ENCODE measurements at places on chromosomes 4 and X.

GRCh38 chr4:168221301-168221700 is 97.3 kb downstream of the DDX60 start:
- DNase-seq = peak; percentile 10

DNA sequence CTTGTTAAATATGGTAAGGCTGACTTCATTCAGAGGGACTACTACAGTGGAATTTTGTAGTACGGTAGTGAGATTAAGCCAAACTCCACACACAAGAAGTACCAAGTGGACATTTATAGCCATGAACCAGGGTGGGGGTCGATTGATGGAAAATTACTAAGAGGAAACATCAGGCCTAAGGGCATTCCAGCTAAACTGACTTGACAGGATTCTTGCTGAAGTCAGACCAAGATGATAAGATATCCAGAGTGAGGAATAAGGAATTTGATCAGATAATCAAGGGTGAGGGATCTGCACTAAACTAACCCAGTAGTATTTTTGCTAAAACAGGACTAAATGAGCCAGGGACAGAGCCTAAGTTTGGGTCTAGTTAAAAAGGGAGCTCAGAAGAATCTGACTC is 597.5 kb downstream of the RPA4 start:
- DNase-seq = no peak

GRCh38 chrX:23802431-23802830 is 19.5 kb downstream of the SAT1 start:
- no peak for DNase-seq

- DNase-seq = no peak
Measured at GRCh38 chr4:147589586-147589985, 27.6 kb upstream of the TMEM184C start.

DNA sequence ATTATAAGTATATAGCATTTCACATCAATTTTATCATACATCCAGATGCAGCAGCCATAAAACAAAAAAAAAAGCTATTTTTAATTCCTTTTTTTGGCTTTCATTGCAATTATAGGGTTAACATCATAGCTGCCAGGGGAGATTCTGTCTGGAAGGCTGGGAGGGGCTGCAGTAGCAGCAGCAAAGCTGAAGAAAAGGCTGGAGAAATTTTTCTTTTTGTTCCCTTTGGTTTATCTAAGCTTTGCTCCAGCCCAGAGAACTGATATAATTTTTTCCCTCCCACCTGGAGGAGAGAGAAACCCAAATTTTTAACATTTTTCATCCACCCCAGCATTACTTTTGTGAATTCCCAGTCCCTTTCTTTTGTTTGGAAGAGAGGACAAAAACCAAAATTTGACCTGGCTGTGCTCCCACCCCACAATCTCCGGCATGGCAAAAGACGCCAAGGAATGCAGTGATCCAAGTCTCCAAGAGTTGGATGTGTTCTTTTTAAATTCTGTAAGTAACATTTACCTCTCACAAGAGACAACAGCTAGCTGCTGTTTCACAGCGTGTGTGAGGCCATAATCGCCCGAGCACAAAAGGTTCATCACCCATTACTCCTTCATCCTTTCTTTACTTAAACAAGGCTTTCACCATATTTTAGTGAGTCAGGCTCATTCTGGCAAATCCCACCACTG is 25.1 kb upstream of the FAM156A start:
- no peak for DNase-seq

DNA sequence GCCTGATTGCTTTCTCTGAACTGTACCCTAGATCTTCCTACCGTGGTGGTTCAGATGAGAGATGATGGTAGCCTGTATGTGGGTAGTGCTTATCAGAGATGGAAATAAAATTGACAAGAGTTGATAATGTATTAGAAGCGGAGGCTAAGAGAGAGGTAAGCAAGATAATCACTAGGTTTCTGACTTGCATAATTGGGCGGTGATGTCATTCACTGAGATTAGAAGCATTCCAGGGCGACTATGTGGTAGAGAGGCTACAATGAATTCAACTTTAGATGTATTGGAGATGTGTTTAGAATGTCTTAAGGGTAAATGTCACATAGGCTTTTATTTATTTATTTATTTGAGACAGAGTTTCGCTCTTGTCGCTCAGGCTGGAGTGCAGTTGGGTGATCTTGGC is 415 bp upstream of the TENM3 start:
- DNase-seq = no peak

DNA sequence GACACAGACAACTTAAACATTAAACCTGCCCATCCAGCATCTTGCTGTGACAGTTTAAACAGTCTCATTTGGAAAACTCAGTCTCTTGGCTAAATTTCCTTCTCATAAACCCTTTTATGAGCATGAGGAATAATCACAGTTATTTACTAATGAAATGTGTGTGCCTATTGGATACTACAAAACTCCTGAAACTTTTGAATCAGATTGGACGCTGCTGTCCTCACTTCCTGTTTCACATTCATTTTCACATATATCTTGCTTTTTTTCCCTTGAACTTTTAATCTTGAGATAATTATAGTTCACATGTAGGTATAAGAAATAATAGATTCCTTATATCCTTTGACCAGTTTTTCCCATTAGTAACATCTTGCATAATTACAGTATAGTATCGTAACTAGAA is 111.7 kb downstream of the CDKL5 start:
- DNase-seq = no peak

DNA sequence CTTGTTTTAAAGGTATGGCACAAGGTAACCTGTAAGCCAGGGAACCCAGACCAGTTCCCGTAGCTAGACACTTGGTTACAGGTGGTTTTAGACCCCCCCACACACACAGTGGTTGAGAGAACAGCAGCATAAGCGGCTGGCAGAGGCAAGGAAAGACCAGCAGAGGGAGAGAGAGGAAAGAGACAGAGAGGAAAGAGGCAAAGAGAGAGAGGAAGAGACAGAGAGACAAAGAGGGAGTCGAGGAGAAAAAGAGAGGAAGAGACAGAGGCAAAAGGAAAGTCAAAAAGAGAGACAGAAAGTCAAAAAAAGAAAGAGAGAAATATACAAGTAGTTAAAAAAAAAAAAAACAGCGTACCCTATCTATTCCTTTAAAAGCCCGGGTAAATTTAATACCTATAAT is 19.5 kb upstream of the PCSK1N start:
- DNase-seq = no peak

DNA sequence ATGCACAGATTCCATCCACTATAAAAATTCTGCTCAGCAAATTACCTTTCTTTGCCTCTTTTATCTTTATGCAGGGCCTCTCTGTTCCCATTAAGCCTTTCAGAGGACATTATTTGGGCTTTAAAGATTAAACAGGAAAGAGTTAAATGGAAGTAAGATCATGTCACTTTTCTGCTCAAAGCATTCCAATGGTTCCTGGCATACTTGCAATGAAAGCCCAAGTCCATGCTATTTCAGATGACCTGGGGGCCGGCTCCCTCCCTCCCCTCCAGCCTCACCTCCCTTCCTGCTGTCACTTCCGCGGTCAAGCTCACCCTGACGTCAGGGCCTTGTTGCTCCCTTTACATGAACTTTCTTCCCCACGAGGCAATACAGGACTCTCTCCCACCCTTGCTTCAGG is 125.5 kb downstream of the C4orf51 start:
- DNase-seq = no peak

DNA sequence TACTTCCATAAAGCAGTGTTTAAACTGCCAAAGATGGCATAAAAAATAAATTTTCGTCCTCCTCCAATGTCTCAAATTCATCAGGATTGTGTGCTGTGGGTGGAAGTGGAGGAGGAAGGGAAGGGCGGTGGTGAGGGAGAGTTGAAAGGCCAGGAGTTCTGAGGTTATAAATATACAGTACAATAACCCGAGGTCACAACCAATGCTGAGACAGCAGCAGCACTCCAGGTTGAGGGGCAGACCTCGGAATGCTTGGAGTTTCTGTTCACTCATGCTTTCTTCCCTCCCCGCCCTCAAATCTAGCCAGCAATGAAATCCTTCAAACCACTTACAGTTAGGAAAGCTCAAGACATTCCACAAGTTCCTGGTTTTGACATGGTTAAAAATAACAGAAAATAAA is 134.0 kb upstream of the SMAD1 start:
- DNase-seq = no peak

GRCh38 chrX:20433388-20433775 is 166.7 kb upstream of the RPS6KA3 start:
- DNase-seq = no peak

- no peak for DNase-seq
Measured at GRCh38 chr4:138677212-138677611, 338.4 kb upstream of the NOCT start.

- peak; percentile 1 for DNase-seq
Measured at GRCh38 chr4:40238700-40239548, 42.1 kb downstream of the RHOH start.

GRCh38 chr4:20333141-20333715 is 81.5 kb downstream of the SLIT2 start:
- no peak for DNase-seq

GRCh38 chr4:76492055-76492454 is 57.0 kb downstream of the SHROOM3 start:
- DNase-seq = no peak

DNA sequence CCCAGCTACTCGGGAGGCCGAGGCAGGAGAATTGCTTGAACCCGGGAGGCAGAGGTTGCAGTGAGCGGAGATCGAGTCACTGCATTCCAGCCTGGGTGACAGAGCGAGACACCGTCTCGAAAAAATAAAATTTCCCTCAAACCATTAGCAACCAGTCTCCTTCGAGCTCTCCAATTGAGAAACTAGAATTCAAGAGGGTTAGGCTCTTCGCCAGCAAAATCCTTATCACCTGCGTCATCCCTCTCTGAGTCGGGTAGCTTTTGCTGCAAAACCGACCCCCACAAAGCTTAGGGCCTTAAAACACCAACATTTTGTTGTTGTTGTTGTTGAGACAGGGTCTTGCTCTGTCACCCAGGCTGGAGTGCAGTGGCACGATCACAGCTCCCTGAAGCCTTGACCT is 75.1 kb upstream of the DDX3X start:
- DNase-seq = no peak

DNA sequence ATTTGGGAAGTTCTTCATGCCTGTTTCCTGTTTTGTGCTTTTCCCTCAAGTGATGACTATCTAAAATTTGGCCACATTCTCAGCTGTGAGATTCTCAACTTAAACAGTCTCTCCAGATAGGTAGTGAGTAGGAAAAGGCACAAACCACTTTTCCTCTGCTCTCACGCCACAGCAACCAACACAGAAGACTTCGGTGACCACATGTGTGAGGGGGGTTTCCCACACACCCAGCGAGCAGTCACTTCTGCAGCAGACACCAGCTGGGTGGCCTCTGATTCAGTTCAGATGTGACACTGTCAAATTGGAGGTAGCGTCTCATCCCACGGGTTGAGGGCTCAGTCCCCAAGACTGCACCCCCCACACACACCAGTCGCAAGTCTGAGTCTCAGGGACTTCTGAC is 25.1 kb upstream of the CLDN34 start:
- DNase-seq = no peak

DNA sequence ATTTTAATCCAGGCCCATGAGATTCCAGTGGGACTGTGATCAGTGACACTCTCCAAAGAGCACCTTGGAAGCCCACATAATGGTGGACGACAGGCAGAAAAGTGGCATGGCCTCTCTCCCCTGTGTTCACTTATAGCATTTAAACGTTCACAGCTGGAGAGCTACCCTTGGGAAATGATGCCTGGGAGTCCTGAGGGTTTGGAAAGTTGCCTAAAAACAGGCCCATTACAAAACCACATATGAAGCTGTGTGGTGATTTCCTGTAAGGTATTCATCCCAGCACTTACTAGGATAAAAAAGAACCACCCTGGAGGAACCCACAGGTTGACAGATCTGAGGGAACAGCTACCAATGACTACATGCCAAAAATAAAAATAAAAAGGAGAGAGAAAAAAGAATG is 193.2 kb downstream of the RASL11B start:
- no peak for DNase-seq

- DNase-seq = no peak
Measured at GRCh38 chr4:147790412-147790811, 58.5 kb downstream of the ARHGAP10 start.

- no peak for DNase-seq
Measured at GRCh38 chr4:74397748-74398426, 32.9 kb downstream of the EREG start.

DNA sequence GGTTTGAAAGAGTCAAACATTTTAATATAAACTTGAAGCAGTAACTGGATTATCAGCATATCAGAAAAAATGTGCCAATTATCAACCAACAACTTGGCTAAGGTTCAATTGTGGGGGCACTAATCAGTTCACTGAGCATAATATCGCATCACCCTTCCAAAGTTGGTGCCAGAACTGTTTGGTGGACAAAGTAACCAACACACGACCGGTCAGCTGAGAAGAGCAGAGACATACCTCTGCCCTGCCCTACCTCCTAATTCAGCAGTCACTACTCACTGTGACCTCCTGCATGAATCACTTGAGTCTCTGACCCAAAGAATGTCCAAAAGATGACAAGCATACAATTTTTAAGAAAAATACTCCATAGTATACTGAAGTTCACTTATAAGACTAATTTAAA is 53.2 kb downstream of the TSPAN5 start:
- no peak for DNase-seq

DNA sequence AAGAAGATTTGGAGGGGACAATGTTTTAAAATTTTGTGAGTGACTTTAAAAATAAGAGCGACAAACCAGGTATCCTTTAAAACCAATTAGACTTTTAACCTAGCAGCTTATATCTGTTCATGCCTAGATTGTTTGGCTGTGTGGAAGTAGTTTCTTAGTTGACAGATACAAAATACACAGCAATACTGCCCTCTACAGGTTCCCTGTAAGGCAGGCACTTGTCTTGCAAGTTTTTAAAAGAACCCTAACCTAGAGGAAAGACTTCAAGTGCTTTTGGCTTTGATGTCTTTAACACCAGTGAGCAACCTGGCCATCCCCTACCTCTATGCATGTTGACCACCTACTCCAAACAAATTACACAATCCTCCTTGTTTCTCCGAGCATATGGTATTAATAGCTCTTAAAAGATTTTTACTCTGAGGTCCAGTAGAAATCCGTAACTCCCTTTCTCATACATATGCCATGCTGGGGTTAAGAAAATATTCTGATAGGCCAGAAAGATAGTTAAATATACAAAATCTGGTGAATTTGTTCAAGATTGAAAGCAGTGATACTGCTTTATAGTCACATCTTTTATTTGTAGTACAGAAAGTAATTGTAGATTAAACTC is 273.0 kb downstream of the ARHGAP24 start:
- peak; percentile 87 for DNase-seq

DNA sequence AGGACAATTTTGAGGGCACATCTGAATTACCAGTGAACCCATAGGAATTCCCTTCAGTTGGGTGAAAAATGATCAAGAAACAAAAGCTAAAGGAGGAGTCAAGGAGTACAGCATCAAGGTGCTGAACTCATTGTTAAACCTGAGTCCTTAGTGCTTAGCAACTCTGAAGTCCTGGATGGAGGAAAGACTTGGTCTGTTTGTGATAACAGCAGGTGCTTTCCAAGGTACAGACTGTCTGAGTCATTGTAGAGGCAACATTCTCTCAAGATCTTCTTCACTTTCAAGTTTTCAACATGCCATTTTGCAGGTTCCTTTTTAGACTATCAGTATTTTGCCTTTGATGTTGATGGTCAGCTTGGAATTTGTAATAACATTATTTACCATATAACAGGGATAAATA is 293.9 kb downstream of the AFF2 start:
- DNase-seq = no peak

Data from NCI-H510A treated with DMSO at 0.1 percent for 48 hours (cell line).